Ureter (tissue), 1 donor: ENCODE measurements at places on chromosomes 6 and 20. TPM values are rescaled to one million over a fixed set of nuclear protein-coding genes. Genes with fewer than 3 reads are reported as not detected.

DNA sequence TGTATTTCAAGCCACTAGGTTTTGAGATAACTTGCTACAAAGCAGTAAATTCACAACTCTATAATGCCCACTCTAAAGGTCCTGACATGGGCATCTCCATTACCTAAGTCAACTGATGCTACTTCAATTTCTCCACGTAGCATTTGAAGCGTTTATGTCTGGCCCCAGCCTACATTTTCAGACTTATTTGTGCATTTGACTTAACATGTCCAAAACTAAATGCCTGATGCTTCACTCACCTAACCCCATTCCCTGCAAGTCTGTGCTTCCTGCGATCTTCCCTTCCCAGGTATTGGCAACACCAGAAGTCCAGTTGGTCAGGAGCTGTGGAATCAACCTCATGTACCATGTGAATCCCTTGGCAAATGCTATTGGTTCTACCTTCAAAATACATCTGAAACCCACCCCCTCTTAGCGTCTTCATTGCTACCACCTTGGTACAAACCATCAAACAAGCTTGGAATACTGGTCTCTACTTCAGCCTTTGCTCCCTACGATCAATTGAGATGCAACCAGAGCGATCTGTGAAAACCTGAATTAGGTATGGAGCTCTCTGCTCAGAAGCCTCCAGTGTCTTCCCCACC, 12.8 kb upstream of the ZNFX1 start:
- DNase-seq: no peak

GRCh38 chr6:1949538-1949937, 295.9 kb downstream of the GMDS start:
- no peak for DNase-seq

DNA sequence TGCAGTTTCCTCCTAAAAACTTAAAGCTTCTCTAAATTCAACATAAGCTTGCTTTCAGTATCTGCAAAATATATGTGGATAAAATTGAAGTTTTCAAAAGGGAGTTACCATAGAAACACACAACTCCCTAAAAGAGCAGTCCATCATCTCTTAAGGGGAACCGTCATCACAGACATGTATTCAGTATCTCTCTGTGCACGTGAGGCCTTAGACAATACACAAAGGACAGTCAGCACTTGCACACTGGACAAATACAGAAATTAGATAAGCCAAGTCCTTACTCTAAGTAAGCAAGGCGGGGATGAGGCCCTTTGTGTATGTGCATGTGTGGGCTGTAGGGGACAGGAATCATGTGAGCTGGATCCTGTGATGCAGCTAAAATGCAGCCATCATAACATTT, 136.6 kb downstream of the BACH2 start:
- no peak for DNase-seq

DNA sequence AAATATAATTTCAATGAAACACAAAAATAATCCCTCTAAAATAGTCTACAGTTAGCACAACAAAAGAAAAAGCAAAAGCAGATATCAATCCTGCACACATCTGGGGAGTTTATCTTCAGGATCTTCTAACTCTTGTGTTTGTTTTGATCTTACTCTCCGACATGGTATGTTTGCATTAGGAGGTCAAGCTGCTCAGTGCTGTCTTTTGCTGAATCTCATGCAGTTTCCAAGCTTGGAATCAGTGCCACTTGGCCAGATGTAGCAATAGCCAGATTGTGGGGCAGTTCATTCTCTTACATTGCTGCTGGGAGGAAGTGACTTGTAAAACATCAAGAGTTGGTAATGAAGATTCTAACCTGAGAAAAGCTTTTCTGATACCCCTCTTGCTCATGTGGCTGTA, 29.5 kb downstream of the RIOK1 start:
- no peak for DNase-seq

DNA sequence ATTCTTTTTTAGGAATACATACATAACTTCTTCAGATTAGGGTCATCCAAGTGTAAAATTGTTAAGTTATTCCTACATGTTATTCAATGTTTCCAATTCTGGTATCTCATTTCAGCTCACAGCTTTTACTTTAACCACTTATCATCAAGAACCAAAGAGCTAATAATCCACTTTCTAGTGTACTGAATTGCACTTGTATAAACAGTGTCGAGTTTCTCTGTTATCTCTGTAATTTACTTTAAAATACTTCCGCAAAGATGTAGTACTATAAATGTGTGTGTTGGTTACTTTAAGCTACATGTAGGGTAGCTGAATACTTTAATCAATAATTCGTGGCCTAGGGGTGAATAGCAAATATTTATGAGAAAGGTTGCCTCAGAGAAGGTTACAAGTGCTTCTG, 8.8 kb upstream of the GJA1 start:
- DNase-seq: no peak

DNA sequence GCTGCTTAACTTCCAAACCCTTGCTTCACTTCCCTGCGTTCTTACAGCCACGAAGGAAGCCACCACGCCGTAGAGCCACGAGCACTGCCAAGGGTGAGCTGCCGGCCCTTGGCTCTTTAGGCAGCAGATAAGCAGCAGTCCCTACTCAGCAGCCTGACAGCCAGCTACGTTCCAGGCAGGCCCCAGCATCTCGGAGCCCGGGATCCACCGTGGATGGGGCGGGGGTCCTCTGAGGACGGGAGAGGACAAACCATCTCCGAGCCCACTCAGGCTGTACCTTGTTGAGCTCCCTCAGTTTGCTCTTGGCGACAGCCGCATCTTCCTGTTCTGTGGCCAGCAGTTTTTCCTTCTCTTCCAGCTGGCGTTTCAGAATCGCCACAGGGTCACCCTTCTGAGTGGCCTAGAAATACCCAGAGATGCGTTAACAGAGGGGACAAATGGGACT, 40.5 kb downstream of the RRBP1 start:
- DNase-seq: no peak

DNA sequence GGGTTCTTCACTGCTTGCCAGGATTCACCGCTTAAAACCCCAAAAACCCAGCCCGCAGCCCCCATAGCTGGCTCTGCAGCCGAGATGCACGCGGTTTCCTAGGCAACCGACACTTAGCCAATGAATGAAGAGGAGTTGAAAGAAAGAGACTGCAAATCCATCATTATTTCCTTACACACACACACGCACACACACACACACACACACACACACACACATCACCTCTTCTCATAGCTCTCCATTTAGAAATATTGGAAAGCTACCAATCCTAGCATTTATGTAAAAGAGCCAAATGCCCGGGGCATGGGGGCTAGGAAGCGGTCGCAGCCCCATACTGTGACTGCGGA, 3.4 kb upstream of the TUBB2B start:
- no peak for DNase-seq

DNA sequence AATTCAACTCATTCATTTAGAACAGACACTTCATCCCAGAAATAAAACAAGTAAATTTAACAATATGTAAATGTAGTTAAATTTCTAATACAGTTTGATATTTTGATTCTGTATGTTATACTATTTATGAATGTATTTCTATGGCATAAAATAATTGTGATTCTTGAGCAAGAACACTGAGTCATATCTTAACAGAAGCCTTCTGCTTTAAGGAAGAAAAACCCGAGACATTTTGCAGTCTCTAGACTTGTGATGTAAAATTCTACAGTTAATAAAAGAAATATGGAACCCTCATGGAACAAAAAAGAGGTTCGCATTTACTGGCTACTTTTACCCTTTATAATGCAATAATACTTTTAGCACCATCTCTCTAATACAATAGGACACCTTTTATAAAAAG, 47.9 kb upstream of the SCML4 start:
- no peak for DNase-seq

DNA sequence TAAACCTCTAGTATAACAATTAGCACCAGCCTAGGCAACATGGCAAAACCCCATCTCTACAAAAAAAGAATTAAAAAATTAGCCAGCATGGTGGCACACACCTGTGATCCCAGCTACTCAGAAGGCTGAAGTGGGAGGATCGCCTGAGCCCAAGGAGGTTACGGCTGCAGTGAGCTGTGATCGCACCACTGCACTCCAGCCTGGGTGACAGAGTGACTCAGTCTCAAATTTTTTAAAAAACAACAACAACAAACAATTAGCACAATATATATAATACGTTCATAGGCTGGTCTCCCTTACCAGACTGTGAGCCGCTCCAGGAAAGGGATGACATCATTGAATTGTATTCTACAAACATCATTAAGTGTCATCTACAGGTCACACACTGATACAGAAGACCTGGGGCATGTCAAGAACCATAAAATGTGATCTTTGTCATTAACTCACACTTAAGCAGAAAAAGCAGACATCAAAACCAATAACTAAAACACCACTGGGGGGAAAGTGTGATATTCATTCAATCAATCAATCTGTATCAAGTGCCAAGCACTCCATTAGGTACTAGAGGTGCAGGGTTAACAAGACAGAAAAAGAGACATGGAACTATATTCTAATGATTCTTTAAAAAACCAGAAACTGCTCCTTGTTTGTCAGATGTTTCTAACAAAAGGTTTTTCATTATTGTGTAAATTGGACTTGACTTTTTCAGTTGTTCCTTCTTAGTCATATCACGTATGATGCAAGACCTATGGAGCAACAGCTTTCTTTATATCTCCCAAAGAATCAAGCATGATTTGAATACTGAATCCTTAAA, 17.8 kb downstream of the MAP3K5 start:
- no peak for DNase-seq

GPR6 gene
- not detected for total RNA-seq

EPHA7 gene
- total RNA-seq: 4.6 TPM

GLP1R gene
- total RNA-seq: 0.36 TPM

FAM50B gene
- 10.7 TPM for total RNA-seq
